Left ventricle myocardium inferior (tissue), 1 donor: ENCODE measurements at places on chromosomes 4 and X. TPM values are rescaled to one million over a fixed set of nuclear protein-coding genes. Genes with fewer than 3 reads are reported as not detected.

DNA sequence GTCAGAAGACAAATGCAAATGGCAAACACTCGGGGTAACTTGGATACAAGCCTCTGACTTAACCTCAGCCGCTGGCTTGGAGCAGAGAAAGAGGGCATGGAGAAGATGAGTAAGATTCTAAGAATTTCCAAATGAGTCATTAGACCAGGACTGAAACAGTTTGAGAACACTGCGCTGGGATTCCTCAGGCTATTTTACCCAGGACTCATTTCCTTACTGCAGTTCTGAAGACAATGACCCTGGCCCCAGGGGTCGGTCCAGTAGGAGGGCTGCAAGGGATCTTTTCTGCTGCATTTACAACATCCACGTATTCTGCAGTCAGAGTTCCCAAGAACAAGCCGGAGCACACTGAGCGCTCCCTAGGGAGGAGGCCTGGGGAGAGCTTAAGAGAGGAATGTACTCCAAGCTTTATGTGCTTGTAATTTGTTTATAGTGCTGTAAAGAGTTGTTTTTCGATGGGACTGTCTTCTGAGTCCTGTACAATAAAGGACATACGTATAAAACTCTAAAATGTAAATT lies 27.3 kb upstream of the SORBS2 start:
- peaks cover 44% of the 10 kb centered on the region for H3K4me1 ChIP-seq
- peak overlapping the region; percentile 88 for H3K27ac ChIP-seq
- H3K27me3 ChIP-seq = no peaks in the 10 kb centered on the region
- H3K4me3 ChIP-seq = peak overlapping the region; percentile 4
- peak; percentile 48 for DNase-seq

GRCh38 chr4:130985371-130985770 lies 1889.4 kb downstream of the C4orf33 start:
- H3K36me3 ChIP-seq = no peaks in the 10 kb centered on the region
- H3K27ac ChIP-seq = no peak overlapping the region

- no peak overlapping the region for H3K27ac ChIP-seq
- no peaks in the 10 kb centered on the region for H3K36me3 ChIP-seq
- no peak overlapping the region for H3K4me3 ChIP-seq
- H3K4me1 ChIP-seq = no peaks in the 10 kb centered on the region
- H3K27me3 ChIP-seq = no peaks in the 10 kb centered on the region
- DNase-seq = no peak
Measured at GRCh38 chr4:82293304-82293703, 80.5 kb downstream of the HNRNPD start.

GRCh38 chrX:12825801-12826200 lies 34.6 kb downstream of the PRPS2 start:
- H3K27ac ChIP-seq = no peak overlapping the region
- no peaks in the 10 kb centered on the region for H3K36me3 ChIP-seq
- no peak overlapping the region for H3K4me3 ChIP-seq
- DNase-seq = no peak

- H3K27ac ChIP-seq = no peak overlapping the region
- no peaks in the 10 kb centered on the region for H3K36me3 ChIP-seq
- no peaks in the 10 kb centered on the region for H3K27me3 ChIP-seq
- no peaks in the 10 kb centered on the region for H3K4me1 ChIP-seq
Measured at GRCh38 chr4:65521666-65522065, 148.6 kb downstream of the EPHA5 start.

Gene ASB11
- total RNA-seq = 116 TPM

Gene IL21
- total RNA-seq = not detected
